ENCODE measurements at places on chromosomes 3 and 15. TPM values are rescaled to one million over a fixed set of nuclear protein-coding genes. Genes with fewer than 3 reads are reported as not detected.

- no peak for DNase-seq
Observed at GRCh38 chr3:136952292-136952691, 5.5 kb upstream of the IL20RB start.

GRCh38 chr15:84658080-84658787 lies at the start of gene NMB:
Gene NMB, minus strand, starts transcription at chr15:84658199. Its CDS starts 47 bp downstream, at chr15:84658152.
- peak; percentile 83 for DNase-seq

GRCh38 chr15:80800067-80800466 lies 20.9 kb downstream of the CEMIP start:
- no peak for DNase-seq

DNA sequence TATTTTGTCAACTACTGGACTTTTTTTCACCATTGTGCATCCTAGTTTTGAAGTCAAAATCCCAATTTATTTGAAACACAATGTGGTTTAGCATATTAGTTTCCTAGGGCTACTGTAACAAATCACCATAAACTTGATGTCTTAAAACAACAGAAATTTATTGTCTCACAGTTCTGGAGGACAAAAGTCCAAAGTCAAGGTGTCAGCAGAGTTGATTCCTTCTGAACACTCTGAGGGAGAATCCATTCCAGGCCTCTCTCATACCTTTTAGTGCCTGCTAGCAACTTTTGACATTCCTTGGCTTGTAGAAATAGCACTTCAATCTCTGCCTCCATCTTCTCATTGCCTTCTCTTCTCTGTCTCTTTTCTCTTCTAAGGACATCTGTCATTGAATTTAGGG lies 14.9 kb upstream of the SLC27A2 start:
- DNase-seq: no peak

Gene MESP1
- 0.76 TPM for polyA plus RNA-seq

Gene SLC28A2
- polyA plus RNA-seq: 0.22 TPM
